ENCODE measurements at places on chromosomes 3 and 15.
A peak's percentile ranks its signal among the peaks of the same experiment; 100 is the strongest.

GRCh38 chr15:61545763-61546162 is 316.7 kb upstream of the RORA start:
- DNase-seq: no peak

DNA sequence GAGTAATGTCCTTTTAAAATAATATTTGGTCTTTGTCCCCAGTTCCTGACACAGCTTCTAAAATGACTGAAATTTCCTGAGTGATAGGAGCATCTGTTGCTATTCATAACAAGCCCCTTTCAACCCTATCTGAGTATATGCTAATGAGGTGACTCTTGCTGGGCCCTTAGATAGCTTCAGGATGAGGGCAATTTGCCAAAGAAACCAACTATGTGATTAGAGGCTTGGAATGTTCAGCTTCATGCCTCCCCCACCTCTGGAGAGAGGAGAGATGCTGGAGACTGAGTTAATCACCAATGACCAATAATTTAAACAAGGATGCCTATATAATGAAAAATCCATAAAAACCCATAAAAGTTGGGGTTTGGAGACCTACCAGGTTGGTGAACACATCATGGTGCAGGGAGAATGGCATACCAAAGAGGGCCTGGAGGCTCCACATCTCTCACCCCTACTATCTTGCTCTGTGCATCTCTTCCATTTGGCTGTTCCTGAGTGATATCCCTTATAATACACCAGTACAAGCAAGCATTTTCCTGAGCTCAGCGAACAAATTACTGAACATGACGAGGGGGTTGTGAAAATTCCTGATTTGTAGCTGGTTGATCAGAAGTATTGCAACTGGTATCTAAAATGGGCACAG is 189.2 kb downstream of the ECT2 start:
- no peak for DNase-seq

DNA sequence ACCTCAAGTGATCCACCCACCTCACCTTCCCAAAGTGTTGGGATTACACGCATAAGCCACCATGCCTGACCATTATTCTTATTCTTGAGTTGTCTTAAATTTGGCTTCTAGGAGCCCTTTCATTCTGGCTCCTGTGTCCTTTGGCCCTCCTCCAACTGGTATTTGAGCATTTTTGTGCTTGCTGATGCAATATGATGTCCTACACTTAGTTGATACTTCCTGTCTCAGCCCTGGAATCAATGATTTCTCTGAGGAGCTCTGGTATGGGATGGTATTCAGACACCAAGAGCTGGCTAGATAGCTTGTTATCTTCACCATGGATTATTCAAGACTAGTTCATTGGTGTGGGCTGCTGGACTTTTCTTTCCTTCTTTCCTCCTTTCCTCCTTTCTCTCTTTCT is 25.4 kb downstream of the ZNF621 start:
- no peak for DNase-seq

DNA sequence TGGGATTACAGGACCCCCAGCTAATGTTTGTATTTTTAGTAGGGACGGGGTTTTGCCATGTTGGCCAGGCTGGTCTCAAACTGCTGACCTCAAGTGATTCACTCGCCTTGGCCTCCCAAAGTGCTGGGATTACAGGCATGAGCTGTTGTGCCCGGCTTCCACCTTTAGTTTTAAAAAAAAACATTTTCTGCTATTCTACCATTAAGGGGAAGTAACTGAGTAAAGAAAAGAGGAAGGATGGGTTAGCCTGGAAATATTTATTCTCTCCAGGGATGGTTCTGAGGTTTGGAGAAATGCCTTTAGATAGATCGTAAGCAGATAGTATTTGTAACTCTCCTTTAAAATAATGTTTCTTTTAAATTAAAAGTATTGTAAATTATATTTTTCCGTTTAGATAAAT is 3.1 kb downstream of the AP4E1 start:
- DNase-seq: no peak

DNA sequence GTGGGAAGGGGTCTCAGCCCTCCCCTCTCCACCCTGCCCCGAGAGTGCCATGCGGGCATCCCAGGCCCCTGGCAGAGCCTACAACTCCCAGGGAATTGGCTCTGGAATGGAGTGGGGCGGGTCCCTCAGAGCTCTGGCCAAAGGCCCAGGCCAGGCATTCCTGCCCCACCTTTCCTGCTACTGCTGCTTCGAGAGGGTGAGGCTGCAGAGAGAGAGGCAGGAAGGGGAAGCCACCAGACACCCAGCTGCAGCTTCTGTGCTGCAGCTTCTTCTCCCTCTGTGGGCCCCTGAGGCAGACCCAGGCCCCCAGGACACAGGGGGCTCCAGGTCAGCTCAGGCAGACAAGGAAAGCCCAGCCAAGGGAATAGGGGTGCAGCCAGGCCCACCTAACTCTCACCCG is 2.7 kb downstream of the ALS2CL start:
- DNase-seq: no peak

DNA sequence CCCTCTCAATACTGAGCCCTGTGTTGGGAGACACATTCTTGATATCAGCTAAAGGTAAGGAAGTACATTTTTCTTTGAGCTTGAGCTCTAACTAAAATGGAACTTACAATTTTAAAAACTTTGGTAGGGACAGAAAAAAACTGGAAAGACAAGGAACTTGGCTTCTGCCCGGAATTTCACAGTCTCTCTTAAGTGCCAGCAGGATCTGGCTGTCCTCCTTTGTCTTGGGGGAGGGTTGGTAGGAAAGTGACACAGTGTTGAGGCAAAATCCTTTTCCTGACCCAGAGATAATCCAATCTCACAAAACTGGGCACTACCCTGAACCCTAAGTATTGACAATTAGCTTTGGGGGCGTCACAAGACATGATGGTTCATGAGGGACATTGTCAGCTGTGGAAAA is 45.3 kb downstream of the ZPLD1 start:
- no peak for DNase-seq

DNA sequence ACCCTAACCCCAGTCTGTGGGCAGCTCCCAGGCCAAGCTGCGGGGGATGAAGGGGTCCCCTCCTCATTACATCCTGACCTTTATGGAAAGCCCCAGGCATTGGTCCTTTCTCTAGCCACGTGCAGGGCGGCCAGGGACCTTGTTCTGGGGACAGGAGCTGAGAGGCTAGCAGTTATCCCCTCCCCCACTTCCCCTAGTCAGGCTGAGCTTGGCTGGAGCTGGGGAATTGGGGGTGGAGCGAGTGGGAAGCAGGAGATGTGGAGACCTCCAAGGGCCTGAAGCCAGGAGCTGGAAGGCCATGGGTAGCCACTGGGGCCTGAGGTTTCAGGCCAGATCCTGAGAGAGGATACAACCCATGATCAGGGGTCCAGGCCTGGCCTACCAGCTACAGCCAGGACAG is 45.8 kb downstream of the DNAH1 start:
- no peak for DNase-seq

DNA sequence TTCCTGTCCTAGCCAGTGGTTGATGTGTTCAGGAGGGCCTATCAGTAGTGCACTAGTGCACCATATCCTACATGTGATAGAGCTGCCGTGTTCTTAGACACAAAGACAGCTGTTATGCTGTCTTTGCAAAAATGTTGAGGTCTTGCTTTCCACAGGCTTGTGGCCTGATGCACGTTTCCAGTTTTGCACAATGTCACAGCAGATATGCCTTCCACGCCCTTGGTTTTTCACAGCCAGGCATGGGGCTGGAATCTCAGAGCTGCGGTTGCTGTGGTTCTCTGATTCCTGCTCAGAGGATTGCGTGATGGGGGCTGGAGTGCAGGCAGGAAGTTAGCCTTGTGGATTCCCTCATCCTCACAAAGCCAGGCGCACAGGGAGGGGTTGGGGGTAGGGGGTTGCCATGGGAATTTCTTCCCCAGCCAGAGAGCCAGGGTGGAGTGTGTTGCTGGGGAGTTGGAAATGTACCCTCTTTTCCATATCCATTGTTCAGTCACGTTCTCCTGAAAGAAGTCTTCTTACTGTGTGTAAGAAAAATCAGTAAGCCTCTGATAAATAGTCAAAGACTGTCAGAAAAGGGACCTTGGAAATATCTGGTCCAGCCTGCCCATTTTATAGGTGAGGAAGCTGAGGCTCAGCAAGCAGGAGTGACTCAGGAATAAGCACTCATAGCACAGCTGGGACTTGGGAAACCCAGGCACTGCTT is 79.4 kb downstream of the SMAD3 start:
- DNase-seq: no peak

- DNase-seq: no peak
Observed at GRCh38 chr3:66299891-66300290, 79.1 kb downstream of the SLC25A26 start.

DNA sequence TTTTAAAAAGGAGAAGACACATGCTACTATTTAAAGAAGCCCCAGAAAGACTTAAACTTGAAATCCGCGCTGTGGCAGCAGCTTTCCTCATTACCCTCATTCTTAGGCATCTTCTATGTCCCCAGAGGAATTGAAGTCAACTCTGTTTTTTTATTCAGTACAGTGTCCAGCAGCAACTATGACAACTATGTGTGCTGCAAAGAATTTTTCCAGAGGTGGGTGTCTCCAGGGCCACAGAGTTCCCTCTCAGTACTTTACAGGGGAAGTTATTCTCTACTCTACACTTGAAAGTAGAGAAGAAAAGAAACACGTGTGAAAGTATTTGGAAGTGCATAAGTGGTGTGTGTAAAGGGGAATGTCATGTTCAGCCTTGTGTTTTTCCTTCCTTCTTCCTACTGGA is 32.0 kb downstream of the GATM start:
- DNase-seq: no peak

GRCh38 chr3:34024447-34025240 is 226.2 kb downstream of the PDCD6IP start:
- DNase-seq: no peak

GRCh38 chr15:51580385-51580784 is 42.2 kb downstream of the DMXL2 start:
- no peak for DNase-seq

GRCh38 chr3:16378415-16378814 is 113.4 kb downstream of the OXNAD1 start:
- DNase-seq: no peak

- DNase-seq: no peak
Observed at GRCh38 chr3:125960456-125961288, 8.3 kb upstream of the ROPN1B start.

DNA sequence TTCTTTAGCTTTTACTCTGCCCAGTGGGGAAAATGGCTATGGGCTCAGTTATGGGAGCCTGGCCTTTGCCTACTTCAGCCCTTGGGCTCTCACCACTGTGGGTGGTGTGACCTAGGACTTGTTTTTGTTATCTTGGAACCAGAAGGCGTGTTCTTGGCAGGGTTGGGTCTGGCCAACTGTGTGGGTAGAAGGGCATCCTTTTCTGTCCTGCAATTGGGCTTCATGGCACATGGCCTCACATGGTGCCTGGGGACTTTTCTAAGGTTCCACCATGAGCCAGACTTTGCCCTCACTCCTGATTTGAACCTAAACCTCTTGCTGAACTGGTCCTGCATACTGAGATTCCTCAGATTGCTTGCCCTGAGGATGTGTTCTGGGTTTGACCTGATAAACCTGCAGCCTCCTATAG is 1.7 kb downstream of the GLYCTK start:
- no peak for DNase-seq

GRCh38 chr15:70171256-70171886 is 73.7 kb upstream of the TLE3 start:
- DNase-seq: no peak

- no peak for DNase-seq
Observed at GRCh38 chr3:14235912-14236295, 57.3 kb downstream of the LSM3 start.

DNA sequence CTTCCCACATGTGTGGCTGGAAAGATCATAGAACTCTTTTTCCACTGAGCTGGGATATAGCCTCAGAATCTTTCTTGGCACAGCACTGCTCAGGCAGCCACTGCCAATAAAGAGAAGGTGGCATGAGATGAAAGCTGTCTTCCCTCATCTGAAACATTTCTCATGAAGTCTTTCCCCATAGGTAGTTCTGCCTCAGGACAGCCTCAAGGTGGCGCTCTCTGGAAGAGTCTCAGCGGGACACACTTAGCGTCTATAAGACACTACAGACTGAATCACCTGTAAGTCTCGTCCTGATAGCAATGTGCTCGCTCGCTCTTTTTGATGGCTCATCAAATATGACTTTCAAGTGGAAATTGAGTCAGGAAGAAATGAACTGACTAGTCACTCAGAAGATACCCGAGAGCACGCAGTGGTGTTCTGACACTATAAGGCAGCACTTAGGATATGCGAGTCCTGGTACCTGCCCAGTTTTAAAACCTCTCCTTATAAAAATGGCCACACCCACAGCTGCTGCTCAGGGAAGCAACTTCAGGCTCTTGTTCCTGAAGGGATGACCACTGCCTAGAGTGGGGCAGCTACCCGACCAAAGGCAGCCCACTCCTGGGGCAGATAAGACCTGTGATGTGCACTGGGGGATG is 269.5 kb downstream of the SUCLG2 start:
- peak; percentile 28 for DNase-seq

GRCh38 chr3:49591615-49592014 is 37.3 kb downstream of the BSN start:
- no peak for DNase-seq

- DNase-seq: no peak
Observed at GRCh38 chr3:133944641-133945380, 49.1 kb upstream of the RAB6B start.

DNA sequence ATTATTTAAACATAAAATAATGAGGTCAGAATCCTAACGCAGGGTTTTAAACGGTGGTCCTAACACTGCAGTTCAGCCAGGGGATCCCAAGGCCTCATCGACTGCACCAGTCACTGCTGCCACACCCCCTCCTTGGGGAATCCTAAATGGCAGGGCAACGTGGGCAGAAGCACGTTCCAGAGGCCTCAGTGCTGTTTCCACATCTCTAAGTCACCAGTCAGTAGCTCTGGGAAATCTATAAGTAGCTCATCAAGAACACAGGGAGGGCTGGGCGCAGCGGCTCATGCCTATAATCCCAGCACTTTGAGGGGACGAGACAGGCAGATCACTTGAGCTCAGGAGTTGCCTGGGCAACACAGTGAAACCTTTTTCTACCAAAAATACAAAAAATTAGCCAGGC is 47.5 kb downstream of the PRTG start:
- DNase-seq: no peak

GRCh38 chr15:42577514-42578031 is 2.2 kb downstream of the STARD9 start:
- DNase-seq: no peak

- DNase-seq: no peak
Observed at GRCh38 chr15:70761931-70762468, 1.4 kb downstream of the UACA start.

DNA sequence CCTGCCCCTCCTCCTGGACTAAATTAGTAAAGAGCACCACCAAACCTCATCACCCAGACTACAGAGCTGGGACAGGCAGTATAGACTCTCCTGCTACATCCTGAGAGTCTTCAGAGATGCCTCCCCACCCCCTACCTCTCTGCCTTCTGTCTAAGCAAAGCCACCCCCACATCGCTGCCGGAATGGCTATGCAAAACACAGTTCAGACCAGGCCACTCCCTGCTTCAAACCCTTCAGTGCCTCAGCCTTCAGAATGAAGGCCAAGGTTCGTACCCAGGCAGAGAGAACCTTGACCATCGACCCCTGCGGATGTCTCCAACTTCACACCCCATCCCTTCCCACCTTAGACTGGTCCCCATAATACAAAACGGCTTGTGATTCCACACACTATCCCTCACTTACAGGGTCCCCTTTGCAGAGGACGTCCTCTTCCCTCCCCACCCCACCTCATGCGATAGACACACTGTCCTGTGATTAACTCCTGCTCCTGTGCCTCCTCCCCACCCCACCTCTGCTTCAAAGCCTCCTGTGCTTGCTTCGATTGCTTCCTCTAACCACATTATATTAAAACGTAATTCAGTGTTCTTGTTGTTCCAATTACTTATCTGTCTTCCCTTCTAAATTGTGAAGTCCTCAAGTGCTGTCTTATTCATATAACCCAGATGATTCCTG is 175.3 kb downstream of the UACA start:
- DNase-seq: no peak

- DNase-seq: no peak
Observed at GRCh38 chr15:35112346-35112745, 27.3 kb upstream of the NANOGP8 start.
